ENCODE measurements at places on chromosomes 16 and 17.
A peak's percentile ranks its signal among the peaks of the same experiment; 100 is the strongest.

GRCh38 chr17:83006515-83007455 is 72.6 kb upstream of the METRNL start:
- no peak for DNase-seq

DNA sequence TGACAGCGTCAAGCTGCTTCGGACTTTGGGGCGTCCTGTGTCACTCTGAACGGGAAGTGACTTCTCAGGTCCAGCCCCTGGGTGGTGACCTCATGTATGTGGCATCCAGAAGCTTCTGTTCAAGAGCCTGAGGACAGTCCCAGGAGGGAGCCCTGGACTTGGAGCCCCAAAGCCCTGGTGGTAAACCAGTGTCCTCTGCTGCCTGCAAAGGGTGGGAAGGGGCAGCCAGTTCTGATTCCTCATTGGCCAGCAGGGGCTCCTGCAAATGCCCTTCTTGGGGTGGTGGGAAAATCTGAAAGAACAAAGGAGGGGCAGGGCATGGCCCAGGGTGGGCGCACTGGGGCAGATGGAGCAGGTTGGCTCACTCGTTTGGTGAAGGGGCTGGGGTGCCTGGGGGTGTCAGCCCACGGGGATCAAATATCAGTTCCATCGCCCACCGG is 1.6 kb downstream of the OSGIN1 start:
- peak; percentile 70 for DNase-seq

- no peak for DNase-seq
Observed at GRCh38 chr16:53147500-53148065, 92.8 kb downstream of the CHD9 start.

- DNase-seq = peak; percentile 62
Observed at GRCh38 chr17:48484850-48485249, 46.0 kb downstream of the HOXB1 start.

GRCh38 chr16:28985211-28986041 is 574 bp downstream of the LAT start:
- DNase-seq = no peak

DNA sequence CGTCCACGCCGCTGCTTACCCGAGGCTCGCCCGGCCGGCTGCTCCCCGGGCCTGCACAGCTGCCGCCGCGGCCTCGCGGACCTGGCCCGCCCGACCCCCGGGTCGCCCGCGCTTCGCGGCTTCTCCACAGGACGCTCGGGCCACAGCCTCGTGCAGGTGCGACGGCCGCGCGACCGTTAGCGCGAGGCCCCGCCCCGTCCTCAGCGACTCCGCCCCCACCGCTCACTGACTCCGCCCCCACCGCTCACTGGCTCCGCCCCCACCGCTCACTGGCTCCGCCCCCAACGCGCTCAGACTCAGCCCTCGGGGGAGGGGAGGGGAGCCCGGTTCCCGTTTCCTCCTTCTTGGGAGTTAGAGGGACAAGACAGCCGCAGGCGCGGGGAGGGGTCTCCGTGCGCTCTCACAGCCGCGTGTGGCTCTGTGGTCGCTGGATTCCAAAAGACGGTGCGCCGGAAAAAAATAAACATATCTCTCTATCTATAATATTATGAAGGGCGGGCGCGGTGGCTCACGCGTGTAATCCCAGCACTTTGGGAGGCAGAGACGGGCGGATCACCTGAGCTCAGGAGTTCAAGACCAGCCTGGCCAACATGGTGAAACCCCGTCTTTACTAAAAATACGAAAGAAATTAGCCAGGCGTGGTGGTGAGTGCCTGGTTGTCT is at the start of gene MEIOB:
Gene MEIOB (minus strand): TSS at position 191 of the 662 bp plus-strand sequence. CDS start 3,989 bp downstream, outside the sequence.
- DNase-seq = no peak

- DNase-seq = no peak
Observed at GRCh38 chr17:8128125-8128784, 4.3 kb upstream of the HES7 start.

DNA sequence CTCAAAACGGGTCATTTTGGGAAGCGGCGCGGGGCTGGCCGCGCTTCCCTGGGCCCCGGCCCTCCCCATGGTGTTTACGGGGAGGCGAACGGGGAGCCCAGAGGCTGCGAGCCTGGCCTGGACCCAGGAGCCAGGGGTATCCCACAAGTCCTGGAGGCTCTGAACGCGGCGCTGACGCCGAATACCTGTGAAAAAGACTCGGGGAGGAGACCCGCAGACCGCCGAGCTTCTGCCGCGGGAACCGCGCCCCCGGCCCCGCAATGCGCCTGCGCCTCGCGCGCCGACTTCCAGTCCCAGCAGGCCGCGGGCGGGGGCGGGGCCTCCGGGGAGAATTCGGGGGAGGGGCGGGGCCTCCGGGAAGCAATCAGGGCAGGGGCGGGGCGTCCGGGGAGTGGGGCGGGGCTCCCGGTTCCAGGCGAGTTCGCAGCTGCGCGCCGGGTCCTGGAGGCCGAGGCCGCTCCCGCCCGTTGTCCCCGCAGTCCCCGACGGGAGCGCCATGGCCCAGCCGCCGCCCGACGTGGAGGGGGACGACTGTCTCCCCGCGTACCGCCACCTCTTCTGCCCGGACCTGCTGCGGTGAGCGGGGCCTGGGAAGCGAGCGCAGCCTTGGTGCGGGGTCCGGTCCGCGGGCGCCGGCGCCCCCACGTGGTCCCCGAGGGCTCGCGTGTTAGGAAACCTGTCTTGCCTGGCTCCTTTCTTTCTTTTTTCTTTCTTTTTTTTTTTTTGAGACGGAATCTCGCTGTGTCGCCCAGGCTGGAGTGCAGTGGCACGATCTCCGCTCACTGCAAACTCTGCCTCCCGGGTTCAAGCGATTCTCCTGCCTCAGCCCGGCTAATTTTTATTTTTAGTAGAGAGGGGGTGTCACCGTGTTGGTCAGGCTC is at the start of gene DECR2:
Gene DECR2 (plus strand): TSS at position 418 of the 881 bp plus-strand sequence. CDS start 79 bp downstream, at position 497.
- peak; percentile 83 for DNase-seq

DNA sequence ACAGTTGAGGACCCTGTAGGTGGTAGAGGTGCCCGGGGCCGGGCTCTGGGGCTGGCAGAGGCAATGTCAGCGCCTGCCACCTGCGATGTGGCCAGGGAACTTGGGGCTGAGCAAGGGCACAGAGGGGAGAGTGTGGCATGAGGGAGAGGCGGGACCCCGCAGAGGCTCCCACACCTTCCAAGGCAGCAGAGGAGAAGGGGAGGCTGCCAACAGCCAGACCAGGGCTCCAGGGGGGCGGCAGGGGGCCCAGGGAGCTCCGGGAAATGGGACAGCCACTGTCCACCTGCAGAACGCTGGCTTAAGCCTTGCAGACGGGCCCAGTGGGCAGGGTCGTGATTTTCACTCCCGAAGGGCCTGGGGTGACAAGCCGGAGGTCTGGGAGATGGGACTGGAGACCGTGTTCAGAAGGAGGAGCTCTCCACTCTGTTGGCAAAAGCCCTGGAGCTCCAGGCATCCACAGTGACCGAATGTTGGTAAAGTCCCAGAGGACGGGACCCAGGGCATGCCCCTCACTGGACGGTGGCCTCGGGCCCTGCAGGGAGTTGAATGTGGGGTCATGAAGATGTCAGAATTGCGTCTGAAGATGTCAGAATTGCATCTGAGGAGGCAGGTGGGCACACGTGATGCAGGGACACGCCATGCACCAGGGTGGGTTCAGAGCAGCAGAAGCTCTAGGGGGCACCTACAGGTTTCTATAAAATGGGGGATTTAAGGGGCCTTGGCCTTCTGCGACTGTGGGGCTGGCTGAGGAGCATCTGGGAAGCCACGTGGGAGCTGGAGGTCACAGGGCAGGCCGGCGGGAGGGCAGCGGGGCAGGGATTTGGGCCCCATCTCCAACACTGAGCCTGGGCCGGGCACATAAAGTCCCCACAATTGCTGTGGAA is 18.6 kb downstream of the CD7 start:
- DNase-seq = no peak

DNA sequence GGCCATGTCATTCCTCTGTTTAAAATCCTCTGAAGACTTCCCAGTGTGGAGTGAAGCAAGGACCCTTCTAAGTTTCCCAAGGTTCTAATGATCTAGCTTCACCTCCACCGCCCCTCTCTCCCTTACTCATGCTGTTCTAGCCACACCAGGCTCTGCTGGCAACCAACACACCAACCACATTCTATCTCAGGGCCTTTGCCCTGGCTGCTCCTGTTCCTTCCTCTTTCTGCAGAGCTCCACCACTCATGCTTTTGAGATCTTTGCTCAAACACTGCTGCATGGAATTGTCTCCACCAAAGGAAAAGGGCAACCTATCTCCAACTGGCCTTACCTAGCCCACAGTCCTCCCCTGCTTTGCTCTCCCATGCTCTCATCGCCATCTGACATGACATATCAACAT is 128.7 kb downstream of the XYLT1 start:
- no peak for DNase-seq

GRCh38 chr16:23712976-23713375 is at the start of gene ERN2:
ERN2 (minus strand) TSS chr16:23713222; CDS start chr16:23713187, 35 bp downstream.
- DNase-seq = peak; percentile 34

DNA sequence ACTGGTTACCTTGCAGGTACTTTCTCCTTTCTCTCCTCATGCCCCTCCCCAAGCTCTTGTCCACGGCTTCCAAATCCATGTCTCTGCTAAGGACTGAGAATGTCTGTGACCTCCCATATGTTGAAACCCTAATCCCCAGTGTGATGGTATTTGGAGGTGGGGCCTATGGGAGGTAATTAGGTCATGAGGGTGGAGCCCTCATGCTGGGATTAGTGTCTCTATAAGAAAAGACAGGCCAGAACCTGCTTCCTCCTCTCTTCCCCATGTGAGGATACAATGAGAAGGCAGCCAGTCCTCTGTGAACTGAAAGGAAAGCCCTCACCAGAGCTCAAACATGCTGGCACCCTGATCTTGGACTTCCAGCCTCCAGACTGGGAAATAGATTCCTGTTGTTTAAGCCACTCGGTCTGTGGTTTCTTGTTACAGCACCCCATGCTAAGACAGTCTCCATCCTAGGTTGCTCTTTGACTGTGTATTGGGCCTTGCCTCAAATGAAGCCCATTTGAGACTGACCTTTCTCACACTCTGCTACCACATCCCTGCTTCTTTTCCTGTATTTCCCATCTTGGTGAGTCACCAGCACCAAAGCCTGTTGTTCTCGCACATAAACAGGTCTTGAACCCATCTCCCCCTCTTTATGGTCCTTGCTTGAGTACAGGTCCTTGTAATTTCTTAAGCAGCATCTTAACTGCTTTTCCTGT is 135.0 kb downstream of the CDK5R1 start:
- peak; percentile 15 for DNase-seq

- DNase-seq = no peak
Observed at GRCh38 chr17:57441270-57441600, 184.9 kb downstream of the MSI2 start.

DNA sequence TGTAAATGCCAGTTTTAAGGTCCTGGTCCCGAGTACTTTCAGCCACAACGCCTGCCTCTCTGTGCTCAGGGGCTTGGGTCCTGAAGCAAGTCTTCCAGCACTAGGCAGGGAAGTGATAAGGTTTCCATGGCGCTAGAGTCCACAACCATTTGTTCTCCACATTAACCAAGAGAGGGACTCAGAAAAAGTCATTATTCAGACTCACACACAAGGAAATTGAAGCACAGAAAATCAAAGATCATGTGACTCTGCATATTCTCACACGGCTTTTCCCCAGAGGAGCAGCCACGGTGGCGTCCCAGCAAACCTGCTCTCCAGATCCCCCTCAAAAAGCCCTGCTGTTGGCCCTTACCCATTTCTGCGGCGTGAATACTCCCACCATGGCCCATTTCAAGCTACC is 9.7 kb downstream of the ENPP7 start:
- DNase-seq = peak; percentile 36

DNA sequence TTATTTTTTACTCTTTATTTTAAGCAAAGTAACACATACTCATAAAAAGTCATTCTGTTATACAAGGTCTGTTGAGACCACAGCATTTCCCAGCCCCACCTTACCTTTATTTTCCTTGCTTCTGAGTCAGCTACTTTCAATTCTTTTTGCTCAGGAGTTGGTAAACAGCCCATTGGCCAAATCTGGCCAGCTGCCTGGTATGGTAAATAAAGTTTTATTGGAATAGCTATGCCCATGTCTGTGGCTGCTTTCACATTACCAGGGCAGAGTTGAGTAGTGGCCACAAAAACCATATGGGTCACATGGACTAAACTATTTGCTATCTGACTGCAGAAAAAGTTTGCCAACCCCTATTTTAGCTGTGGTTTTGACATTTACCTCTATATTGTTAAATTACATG is 3.4 kb upstream of the NSRP1 start:
- peak; percentile 85 for DNase-seq

DNA sequence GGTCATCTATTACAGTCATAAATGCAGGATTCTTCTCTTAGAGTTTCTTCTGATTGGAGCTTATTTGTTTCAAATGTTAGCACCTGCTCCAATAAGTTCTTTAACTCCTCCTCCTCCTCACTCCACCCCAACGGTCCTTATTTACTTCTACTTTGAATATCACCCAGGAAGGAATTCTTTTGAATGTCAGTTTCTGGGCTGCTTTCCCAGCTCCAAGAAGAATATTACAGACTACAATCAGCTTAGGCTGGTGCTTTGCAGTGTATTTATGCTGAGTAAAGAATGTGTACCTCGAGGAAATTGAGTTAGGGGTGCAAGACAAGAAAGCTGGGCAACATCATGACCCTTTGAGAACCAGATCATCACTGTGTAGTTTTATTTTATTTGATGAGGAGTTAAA is 30.8 kb downstream of the MAP3K3 start:
- DNase-seq = no peak

- no peak for DNase-seq
Observed at GRCh38 chr16:74320707-74321106, 24.1 kb downstream of the PSMD7 start.

DNA sequence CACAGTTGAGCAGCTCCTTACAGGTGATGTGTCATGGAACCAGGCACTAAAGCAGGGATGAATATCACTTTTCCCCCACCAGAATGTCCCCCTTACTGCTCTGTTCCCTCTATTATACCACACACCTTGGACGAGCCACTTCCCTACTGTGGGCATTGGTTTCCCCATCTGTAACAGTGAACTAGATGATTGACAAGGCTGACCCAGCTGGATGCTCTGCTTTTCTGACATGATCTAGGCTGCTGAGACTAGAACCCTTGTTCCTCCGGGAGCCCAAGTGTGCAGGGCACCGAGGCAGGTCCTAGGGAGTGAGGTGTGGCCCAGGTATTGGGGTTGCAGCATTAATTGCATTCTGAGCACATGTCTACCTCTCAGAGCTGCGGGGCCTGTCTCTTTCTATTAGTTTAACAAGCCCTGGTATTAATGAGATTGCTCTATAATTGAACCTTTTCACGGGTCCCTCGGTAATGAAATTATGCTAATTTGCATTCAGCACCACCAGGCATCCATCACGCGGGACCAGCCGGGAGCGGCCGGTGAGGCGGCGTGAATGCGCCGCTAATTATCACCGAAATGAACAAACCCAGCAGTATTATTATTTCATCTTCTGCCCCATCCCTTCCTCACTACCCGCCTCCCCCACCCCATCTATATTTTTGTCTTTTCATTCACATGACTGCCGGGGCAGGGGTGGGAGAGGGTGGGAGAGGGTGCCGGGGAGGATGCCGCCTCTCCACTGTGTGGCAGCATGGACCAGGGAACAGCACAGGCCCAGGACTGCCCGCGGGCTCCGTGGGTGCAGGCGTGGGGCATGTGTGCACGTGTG is 121.1 kb downstream of the CYLD start:
- DNase-seq = no peak

- DNase-seq = no peak
Observed at GRCh38 chr17:70314506-70314905, 145.2 kb downstream of the KCNJ2 start.

All from HT-29 (cell line).